ENCODE measurements at places on chromosomes 2 and 18.
A peak's percentile ranks its signal among the peaks of the same experiment; 100 is the strongest.

DNA sequence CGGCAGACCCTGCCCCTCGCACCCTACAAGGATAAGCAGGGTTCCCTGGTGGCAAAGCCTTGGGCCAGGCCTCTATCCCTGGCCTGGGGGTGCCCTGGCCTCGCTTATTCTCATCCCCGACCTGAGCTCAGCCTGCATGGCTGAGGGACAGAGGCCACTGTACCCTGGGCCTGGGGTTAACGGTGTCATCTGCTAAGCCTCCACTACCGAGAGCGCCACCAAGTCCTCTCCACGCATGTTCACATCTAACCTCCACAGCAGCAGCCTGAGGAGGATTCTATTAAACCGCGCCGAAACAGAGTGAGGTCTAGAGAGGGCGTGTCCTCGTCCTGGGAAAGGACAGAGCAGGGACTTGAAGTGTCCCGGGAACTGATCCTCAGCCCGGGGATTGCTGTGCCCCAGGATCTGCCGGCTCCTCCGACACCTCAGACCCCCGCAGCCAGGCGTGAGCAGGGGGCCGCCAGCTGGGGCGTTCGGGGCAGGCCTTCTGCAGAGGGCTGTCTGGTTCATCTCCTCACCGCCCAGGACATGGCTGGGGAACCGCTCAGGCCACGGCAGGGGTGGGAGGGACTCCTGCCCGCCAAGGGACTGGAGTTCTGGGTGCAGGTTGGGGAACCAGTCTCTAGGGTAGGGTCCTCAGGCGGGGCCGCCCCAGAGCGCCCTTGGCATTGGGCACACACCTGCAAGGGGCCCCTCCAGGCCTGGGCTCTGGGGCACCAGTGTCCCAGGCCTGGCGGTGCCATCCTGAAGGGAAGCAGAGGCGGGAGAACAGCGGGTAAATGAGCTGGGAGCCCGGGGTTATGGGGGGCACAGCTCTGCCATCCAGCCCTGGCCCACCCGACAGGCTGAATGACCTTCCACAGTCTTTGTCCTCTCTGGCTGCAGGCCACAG lies 68.0 kb upstream of the SMAD7 start:
- no peak for DNase-seq

GRCh38 chr2:38146275-38146906 lies 70.4 kb upstream of the CYP1B1 start:
- DNase-seq: no peak

DNA sequence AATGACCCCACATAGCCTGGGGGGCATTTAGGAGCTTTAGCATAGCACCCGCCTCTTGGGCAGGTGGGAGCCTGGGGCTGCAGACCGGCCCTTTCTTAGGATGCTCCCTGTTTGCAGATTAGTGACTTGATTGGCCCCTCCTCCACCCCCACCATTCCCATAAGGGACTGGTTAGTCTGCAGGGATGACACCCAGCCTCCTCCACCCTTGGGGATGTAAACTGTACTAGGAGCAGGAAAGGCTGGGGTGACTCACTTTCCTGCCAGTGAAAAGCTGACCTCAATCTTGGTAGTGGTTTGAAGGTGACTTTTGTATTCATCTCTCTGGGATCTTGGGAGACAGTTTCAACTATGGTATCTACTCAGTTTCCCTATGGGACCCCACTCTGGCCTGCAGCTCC lies 24.2 kb downstream of the CTIF start:
- DNase-seq: no peak

GRCh38 chr2:45586600-45586999 lies 24.5 kb downstream of the SRBD1 start:
- DNase-seq: no peak

DNA sequence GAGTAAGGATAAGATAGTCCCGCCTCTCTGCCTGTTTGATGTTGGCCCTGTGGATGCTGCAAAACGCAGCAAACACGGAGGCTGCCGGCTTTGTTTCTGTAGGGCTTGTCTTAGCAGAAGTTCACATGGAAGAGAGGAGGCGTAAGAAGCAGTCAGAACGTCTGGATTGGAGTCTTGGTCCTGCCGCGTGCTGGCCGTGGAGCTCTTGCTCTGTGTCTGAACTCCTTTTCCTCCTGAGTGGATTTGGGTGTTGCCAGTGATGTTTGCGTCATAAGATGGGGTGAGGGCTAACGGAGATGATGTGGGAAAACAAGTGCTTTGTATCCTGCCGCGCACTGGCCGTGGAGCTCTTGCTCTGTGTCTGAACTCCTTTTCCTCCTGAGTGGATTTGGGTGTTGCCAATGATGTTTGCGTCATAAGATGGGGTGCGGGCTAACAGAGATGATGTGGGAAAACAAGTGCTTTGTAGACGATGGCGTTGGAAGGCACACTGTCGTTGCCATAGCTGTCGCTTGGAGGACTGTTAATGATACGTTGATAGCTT lies 240.9 kb downstream of the AGAP1 start:
- DNase-seq: no peak

DNA sequence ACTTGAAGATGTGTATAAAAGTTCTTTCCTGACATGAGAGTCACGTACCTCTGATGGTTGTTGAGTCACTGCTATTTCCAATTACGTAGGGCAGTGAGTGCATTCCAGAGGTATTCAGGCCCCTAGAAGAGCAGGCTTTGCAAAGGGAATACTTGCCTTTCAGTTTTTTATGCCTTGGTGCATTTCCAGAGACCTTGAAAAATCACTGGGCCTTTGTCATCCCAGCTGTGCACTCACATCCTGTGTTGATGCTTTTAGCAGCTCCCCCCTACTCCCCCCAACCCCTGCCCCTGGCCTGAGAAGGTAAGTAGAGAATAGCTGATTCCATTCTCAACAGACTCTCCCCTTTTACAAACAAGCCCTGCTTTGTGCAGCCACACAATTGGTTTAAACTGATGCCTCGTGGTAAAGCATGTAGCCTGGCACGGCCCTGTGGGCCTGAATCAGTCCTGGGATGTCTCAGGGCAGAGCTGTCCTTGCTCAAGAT lies 174.2 kb downstream of the PRPF40A start:
- DNase-seq: peak; percentile 31

- no peak for DNase-seq
These were observed 127.9 kb downstream of the ZNF532 start for GRCh38 chr18:58992301-58993231.

DNA sequence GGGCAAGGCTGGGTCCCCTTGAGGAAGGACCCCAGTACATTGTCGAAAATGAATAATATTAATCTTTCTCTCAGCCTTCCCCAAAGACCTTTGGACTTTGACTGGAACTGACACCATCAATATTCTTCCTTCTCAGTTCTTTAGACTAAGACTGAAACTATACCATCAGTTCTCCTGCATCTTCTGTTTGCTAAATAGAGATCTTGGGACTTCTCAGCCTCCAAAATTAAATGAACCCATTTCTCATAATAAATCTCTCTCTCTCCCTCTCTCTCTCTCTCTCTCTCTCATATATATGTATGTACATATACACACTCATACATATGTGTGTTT lies 39.7 kb upstream of the VRK2 start:
- DNase-seq: no peak

DNA sequence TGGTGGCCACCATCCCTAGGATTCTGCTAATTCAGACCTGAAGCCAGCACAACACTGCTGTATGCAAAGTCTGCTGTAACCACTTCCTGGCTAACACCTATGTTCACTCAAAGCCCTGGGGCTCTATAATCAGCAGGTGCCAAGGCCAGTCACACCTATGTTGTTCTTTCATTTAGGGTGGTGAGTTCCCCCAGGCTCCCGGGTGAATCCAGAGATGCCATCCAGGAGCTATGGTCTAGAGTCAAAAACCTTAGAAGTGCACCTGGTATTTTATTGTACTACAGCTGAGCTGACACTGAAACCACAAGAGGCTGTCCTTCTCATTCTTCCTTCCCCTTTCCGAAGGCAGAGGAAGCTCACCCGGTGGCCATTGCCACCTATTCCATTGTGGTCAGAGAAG lies 46.2 kb upstream of the CCDC141 start:
- no peak for DNase-seq

- DNase-seq: no peak
These were observed 143.8 kb downstream of the EXOC6B start for GRCh38 chr2:72682061-72682460.

- DNase-seq: no peak
These were observed 111.2 kb downstream of the KLF7 start for GRCh38 chr2:207054521-207054920.

DNA sequence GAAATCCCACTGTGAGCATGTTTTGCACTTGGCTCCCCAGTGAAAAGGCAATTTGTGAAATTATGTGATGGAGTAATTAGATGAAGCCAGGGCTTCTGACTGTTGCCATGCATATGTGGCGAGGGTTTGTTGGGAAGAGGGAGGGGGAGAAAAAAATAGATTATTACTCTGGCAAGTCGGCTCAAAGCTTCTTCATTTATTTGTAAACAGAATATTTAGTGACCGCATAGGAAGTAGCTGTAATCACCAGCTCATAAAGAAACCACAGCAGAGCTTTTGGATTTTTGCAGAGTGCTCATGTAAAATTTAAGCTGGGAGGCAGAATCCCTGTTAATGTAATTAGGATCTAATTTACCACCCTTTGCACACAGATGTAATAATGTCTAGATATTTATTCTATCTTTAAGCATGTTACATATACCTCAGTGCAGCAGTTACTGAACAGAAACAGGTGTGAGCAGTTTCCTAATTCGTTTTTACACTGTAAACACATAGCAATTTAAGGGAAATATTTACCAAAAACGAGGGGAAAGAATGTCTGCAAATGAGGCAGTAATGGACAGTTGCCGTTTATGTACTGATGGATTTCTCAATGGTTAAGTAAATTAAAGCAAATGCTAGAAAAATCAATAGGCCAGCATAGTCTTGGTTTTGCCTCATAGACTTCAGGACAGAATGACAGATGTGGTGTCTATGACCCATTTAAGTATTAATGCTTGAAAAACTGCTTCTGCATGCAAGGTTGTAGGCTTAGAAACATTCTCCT lies 87.9 kb downstream of the MEIS1 start:
- no peak for DNase-seq

DNA sequence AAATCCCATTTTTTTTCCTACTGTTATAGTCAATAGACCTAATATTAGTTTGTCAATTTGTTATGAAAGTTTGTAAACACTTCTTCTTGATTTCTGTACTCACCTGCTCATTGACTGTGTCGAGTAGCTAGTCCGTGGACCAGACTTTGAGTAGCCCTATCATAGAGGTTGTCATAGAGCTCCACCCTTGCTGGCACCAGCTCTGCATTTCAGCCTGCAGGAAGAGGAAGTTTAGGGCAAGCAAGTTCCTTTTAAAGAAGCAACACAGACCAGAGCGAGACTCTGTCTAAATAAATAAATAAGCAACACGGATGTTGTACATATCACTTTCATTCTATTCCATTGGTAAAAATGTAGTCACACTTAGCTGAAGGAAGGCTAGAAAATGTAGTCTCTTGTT lies 74.0 kb downstream of the MCFD2 start:
- no peak for DNase-seq

- DNase-seq: no peak
These were observed 50.1 kb downstream of the TIMM21 start for GRCh38 chr18:74198453-74198852.

DNA sequence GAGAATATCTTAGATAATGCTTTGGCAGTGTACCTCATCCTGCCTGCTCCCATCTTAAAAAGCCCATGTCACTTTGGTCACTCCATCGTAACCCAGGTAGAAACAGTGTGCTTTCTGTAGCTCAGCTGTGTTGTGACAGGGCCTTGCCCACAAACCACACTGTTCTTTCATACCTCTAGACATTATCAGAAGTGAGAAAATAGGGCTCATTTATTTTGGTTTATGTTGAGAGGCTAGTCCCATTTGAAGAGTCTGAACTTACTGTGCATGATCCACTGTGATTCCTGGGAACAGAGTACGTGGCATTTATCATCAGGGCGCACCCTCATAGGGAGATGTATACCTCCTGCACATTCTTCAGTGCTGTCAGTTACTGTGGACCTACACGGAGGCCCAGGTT lies 69.7 kb downstream of the FEZ2 start:
- DNase-seq: no peak

- no peak for DNase-seq
These were observed 161.7 kb upstream of the SIX3 start for GRCh38 chr2:44779793-44780192.

DNA sequence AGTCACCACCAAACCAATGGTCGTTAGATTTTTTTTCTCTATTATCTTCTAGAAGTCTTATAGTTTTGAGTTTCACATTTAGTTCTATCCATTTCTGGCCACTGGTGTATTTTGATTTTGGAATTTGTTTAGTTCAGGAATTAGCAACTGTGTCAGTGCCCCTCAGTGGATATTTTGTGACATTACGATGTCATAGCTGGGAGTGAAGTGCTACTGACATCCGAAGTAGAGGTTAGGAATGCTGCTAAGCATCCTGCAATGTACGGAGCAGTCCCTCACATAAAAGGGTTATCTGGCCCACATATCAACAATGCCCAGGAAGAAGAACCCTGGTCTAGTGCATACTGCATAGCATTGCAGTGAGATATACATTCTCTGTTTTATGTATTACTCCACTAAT lies 157.4 kb upstream of the RGPD4 start:
- no peak for DNase-seq

GRCh38 chr18:28494151-28494550 lies 317.2 kb upstream of the CDH2 start:
- no peak for DNase-seq

GRCh38 chr18:55048892-55049291 lies 89.6 kb upstream of the CCDC68 start:
- DNase-seq: no peak

DNA sequence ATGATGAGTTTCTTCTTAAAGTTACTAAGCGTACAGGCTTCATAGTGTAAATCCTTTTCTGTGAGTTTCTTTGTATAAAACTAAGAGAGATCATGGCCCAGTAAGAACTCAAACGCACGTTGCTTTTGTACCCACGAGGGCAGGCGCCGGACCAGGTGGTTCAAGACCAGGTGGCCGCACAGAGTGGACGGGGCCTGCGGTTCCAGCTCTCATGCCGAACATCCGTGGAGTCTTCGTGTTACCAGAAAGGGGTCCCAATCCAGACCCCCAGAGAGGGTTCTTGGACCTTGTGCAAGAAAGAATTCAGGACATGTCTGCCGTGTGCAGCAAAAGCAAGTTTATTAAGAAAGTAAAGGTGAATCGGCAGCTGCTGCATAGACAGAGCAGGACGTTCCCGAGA lies 53.0 kb downstream of the KCNG2 start:
- DNase-seq: no peak

- DNase-seq: no peak
These were observed 34.9 kb upstream of the SLC35G4 start for GRCh38 chr18:11574545-11574944.

- DNase-seq: peak; percentile 48
These were observed 85.2 kb downstream of the RBMS1 start for GRCh38 chr2:160408173-160408958.

- DNase-seq: no peak
These were observed 301.5 kb upstream of the MGAT5 start for GRCh38 chr2:133952420-133952819.

Measured in iPS-NIHi11 (cell line).